ENCODE measurements at places on chromosomes 3 and 15.

GRCh38 chr3:32870373-32871095, 52.7 kb downstream of the TRIM71 start:
- DNase-seq = no peak

GRCh38 chr15:33592864-33593263, 282.1 kb downstream of the RYR3 start:
- no peak for DNase-seq

- peak; percentile 40 for DNase-seq
Measured at GRCh38 chr15:86743283-86743903, 663.7 kb downstream of the AGBL1 start.

DNA sequence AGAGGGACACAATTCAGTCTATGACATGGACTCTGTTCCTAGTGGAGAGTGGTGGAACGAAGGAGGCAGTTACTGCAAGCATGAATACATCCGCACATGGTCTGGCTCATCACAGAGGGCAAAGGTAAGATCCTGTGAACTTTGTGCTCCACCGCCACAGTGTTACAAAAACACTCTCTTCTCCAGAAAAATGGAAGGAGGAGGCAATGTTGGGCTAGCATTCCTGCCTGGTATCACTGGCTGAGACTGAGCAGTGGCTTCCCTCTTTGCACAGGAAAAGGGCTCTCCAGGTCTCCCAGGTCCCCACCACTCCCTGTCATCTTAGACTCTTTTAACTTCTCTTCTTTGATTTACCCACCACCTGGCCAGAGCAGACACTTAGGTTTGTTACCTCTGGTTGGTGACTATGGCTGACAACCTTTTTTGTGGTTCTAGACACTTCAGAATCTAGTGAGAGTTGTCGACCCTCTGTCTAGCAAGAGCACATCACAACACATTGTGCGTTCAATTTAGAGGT, 1.5 kb upstream of the EEFSEC start:
- no peak for DNase-seq

- no peak for DNase-seq
Measured at GRCh38 chr15:95760508-95760907, 570.0 kb upstream of the NR2F2 start.

- DNase-seq = no peak
Measured at GRCh38 chr3:111812701-111813100, 46.4 kb upstream of the PHLDB2 start.

DNA sequence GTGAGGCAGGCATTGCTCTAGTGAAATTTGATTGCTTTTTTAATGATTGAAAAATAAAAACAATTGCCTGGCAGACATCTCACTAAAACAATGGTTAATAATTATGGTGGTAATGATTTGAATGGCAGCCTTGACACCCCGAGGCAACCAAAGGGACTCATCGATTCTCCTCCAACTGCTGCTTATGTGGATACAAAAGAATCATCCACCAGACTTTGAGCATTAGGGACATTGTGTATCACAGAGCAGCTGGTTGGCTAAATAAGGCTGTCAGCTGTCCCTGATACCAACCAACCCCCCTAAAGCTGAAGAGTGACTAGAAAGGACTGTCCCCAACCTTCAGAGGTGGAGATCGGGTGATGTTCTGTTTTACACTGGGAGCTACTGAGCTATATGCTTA, 1.7 kb upstream of the CD47 start:
- no peak for DNase-seq

- no peak for DNase-seq
Measured at GRCh38 chr3:123147754-123148535, 53.8 kb upstream of the SEC22A start.

DNA sequence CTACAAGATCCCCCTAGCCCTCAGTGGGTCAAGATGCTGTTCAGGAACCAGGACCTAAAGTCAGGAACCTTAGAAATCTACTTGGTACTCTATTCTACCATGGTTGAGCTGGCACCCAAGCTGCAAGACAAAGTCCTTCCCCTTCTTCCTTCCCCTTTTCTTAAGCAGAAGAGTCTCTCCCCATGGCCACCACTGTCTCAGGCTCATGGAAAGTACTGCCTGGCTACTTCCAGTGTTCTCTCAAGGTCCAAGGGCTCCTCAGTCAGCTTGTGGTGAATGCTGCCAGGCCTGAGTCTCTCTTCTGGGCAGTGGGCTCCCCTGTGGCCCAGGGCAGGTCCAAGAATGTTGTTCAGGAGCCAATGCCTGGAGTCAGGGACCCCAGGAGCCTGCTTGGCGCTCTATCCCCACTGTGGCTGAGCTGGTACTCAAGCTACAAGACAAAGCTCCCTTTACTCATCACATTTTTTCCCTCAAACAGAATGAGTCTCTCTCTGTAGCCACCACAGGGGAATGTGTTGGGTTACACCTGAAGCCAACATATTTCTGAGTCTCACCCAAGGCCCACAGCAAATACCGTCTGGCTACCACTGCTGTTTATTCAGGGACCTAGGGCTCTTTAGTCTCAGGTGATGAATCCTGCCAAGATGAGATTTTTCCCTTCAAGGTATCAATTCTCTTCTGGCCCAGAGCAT, 18.1 kb upstream of the SLC27A2 start:
- DNase-seq = no peak

GRCh38 chr3:63949005-63949404, 36.8 kb upstream of the SCAANT1 start:
- no peak for DNase-seq

- no peak for DNase-seq
Measured at GRCh38 chr3:112167758-112168157, 34.7 kb upstream of the GCSAM start.
